Natural killer cell treated with Interleukin-12 subunit alpha and Interleukin-12 subunit beta and Interleukin-15 and Interleukin-18, amount 100 ng/mL, for 72 hours (primary cell): ENCODE measurements at places on chromosomes 4 and X. TPM values are rescaled to one million over a fixed set of nuclear protein-coding genes. Genes with fewer than 3 reads are reported as not detected.

GRIA3 gene
- not detected for total RNA-seq

STOX2 gene
- not detected for total RNA-seq

CCDC158 gene
- total RNA-seq = not detected

GRCh38 chr4:150381609-150382008 lies 200.3 kb upstream of the MAB21L2 start:
- no peak overlapping the region for H3K27ac ChIP-seq
- peaks cover 6% of the 10 kb centered on the region for H3K4me1 ChIP-seq
- H3K27me3 ChIP-seq = no peaks in the 10 kb centered on the region
- H3K4me3 ChIP-seq = no peak overlapping the region

DNA sequence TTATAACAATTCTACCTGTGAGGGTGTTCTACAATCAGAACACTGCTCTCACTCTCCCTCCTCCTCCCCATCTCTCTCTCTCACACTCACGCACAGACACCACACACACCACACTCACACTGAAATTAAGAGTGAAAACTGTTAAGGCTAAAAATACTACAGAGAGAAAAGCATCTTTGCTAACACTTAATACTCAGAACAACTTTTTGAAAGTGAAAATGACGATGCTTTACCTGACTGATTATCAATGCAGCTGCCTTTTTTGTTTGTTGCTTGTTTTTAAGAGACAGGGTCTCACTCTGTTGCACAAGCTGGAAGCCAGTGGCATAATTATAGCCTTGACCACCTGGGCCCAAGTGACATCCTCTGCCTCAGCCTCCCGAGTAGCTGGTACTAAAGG lies 222.4 kb downstream of the APBB2 start:
- H3K4me1 ChIP-seq = peaks cover 7% of the 10 kb centered on the region
- no peaks in the 10 kb centered on the region for H3K27me3 ChIP-seq
- no peak for DNase-seq
- H3K36me3 ChIP-seq = peaks cover under 1% of the 10 kb centered on the region

GRCh38 chr4:169660929-169661328 lies 40.6 kb downstream of the CLCN3 start:
- peak overlapping the region; percentile 87 for H3K27ac ChIP-seq
- peaks cover 23% of the 10 kb centered on the region for H3K4me1 ChIP-seq
- no peaks in the 10 kb centered on the region for H3K36me3 ChIP-seq
- no peak for DNase-seq

DNA sequence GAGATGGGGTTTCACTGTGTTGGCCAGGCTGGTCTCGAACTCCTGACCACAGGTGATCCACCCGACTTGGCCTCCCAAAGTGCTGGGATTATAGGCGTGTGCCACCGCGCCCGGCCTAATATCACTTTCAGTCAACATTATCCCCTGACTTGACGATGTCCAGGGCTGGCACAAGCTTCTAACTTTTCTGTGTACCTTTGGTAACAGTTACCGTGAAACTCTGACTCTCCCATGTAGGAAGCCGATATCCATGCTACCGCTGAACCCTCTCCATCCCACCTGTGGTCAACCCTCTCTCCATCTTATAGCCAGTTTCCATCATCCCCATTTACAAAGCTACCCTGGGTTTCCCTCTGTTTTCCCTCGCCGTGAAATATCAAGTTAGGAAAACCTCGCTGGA lies 77.5 kb downstream of the CRLF2 start:
- DNase-seq = no peak
- H3K27me3 ChIP-seq = no peaks in the 10 kb centered on the region
- no peak overlapping the region for H3K4me3 ChIP-seq
- no peaks in the 10 kb centered on the region for H3K36me3 ChIP-seq
- no peak overlapping the region for H3K27ac ChIP-seq

DNA sequence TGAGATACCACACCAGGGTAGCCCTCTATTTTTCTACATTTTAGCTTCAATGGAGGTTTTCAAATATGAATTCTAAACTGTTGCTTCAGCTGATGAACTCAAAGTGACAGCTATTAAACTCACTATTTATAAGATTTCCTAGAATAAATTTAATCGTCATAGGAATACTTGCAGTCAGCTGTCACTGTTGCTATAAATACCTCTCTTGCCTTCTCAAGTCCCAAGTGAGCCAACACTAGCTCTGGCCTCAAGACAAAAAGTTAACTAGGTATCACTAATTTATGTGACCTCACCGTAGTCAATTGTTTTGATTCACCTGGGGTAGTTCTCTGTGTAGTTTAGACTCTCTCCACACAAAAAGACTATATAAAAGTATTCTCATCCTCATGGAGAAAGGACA lies 34.3 kb upstream of the PROM1 start:
- H3K27me3 ChIP-seq = peaks cover 30% of the 10 kb centered on the region
- DNase-seq = no peak
- H3K36me3 ChIP-seq = no peaks in the 10 kb centered on the region
- H3K27ac ChIP-seq = no peak overlapping the region
- no peak overlapping the region for H3K4me3 ChIP-seq

DNA sequence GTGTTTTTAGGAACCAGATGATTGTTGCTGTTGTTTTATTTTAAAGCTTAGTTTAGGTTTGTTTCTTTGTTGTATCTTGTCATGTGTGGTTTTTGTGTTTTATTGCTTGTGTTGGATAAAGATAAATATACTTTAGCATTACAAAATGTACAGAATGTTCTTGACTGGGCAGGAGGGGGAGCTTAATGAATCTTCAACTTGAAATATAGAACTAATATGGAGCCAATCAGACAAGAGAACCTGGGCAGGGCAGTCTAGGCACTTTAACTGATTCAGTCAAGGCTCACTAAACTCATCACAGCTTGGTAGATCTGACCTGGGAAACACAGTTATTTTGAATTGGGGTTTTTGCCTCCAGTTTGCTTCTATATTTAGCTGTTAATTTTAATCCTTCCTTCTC lies 304.2 kb downstream of the ARHGAP24 start:
- H3K4me3 ChIP-seq = no peak overlapping the region
- H3K27me3 ChIP-seq = no peaks in the 10 kb centered on the region
- H3K27ac ChIP-seq = no peak overlapping the region
- no peaks in the 10 kb centered on the region for H3K4me1 ChIP-seq

DNA sequence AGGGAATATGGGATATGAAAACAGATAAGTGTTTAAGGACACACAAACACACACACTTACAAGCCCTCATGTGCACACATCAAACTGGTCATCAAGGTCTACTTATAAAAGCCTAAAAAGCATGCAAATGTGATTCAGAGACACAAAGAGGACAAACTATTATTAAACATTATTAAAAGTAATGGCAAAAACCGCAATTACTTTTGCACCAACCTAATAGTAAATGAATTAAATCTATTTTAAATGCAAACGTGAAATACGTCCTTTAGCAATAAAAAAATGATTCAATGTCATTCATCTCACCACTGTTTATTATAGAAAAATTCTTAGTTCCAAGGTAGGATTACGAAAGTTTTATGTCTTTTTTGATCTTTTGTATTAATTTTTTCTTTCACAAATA lies 91.1 kb upstream of the ARMCX2 start:
- no peak for DNase-seq
- H3K4me3 ChIP-seq = no peak overlapping the region
- peaks cover 20% of the 10 kb centered on the region for H3K27me3 ChIP-seq
- H3K4me1 ChIP-seq = no peaks in the 10 kb centered on the region

DNA sequence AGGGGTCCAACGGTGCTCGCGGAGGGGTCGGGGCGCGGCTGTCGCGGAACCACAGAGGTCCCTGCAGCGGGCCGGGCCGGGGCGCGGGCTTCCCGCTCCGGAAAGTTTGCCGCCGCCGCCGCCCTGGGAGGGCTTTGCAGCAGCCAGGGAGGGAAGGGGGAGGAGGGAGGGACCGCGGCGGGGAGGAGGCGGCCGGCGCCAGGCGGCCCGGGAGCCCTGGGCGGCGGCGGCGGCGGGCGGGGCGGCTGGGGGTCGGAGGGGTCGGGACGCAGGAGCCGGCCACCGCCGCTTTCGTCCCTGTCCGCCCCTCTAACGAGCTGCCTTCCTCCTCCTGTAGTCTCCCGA lies 375 bp downstream of the FGFR3 start:
- no peak for DNase-seq
- no peaks in the 10 kb centered on the region for H3K4me1 ChIP-seq
- no peaks in the 10 kb centered on the region for H3K27me3 ChIP-seq
- no peak overlapping the region for H3K27ac ChIP-seq

GRCh38 chr4:122434285-122434684 lies 22.2 kb downstream of the IL2 start:
- no peak overlapping the region for H3K4me3 ChIP-seq
- H3K4me1 ChIP-seq = no peaks in the 10 kb centered on the region
- no peaks in the 10 kb centered on the region for H3K36me3 ChIP-seq
- H3K27ac ChIP-seq = no peak overlapping the region
- no peak for DNase-seq

DNA sequence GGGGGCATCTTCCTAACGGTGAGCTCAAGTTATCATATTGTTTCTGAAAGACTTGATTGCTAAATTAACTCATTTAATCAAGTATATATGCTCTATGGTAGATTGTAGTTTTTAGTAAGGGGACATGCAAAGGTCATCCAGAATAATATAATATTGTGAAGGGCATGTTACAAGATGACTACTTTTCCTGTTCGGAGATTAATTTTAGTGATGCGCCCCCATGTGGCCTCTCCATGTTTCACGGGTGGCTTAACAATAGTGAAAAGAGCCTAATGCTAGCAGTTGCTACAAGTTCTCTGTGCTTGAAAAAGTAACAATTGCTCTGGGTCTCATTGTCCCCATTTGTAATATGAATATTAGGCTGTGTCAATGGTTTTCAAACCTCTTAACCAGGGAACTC lies 12.2 kb downstream of the SMPX start:
- DNase-seq = no peak
- H3K36me3 ChIP-seq = no peaks in the 10 kb centered on the region
- no peak overlapping the region for H3K27ac ChIP-seq
- H3K4me3 ChIP-seq = no peak overlapping the region

DNA sequence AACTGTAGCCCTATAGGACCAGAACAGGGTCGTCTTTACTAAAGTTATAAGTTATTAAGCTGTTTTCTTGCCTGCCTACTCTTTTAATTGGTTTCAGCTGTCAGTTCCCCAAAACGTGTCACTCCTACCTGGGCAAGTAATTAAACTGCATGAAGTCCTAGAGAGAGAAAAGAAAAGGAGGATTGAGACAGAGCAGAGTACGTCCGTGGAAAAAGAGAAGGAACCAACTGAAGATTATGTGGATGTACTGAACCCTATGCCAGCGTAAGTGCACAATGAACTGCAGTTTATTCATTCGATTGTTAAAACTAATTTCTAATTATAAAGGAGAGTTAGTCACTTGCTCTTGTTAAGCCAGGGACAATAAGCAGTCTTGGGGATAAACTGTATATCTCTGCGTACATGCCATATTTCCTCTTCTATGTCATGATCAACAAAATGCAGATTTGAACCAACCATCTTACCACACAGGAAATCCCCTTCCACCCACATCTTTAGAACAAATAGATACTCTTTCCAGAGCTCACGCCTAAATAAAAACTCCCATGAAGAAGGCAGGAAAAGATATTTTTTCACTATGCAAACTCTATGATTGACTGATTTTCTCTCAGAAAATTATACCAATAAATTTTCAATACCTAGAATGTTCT lies 22.8 kb downstream of the STAP1 start:
- no peak for DNase-seq
- H3K36me3 ChIP-seq = no peaks in the 10 kb centered on the region
- H3K4me1 ChIP-seq = peaks cover 10% of the 10 kb centered on the region
- H3K27me3 ChIP-seq = no peaks in the 10 kb centered on the region
- peak overlapping the region; percentile 9 for H3K27ac ChIP-seq
- H3K4me3 ChIP-seq = peak overlapping the region; percentile 42

GRCh38 chr4:101515566-101515965 lies 168.2 kb upstream of the PPP3CA start:
- H3K36me3 ChIP-seq = no peaks in the 10 kb centered on the region
- DNase-seq = no peak
- peaks cover 27% of the 10 kb centered on the region for H3K27me3 ChIP-seq
- H3K27ac ChIP-seq = peak overlapping the region; percentile 72

GRCh38 chr4:140963883-140964282 lies 169.4 kb downstream of the RNF150 start:
- no peaks in the 10 kb centered on the region for H3K4me1 ChIP-seq
- DNase-seq = no peak
- no peaks in the 10 kb centered on the region for H3K27me3 ChIP-seq
- H3K4me3 ChIP-seq = no peak overlapping the region
- no peak overlapping the region for H3K27ac ChIP-seq

DNA sequence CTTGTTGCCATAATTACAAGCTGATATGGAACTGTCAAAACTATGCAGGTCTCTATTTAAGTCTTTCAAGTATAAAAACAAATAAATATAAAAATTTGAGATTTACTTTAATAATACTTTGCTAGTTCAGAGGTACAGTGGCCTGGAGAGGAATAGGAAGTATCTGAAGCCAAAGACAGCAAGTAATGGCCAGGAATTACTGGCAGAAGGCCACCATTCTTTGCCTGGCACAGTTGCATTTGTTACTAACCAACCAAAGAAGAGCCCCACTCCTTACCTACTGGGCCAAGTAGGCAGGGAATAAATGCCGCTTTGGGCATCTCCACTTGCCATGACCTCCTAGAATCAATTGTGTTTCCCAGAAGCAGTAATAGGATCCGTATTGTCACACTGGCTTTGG lies 13.8 kb upstream of the ADAMTS3 start:
- no peaks in the 10 kb centered on the region for H3K36me3 ChIP-seq
- H3K4me3 ChIP-seq = no peak overlapping the region
- H3K27ac ChIP-seq = no peak overlapping the region
- no peaks in the 10 kb centered on the region for H3K4me1 ChIP-seq

DNA sequence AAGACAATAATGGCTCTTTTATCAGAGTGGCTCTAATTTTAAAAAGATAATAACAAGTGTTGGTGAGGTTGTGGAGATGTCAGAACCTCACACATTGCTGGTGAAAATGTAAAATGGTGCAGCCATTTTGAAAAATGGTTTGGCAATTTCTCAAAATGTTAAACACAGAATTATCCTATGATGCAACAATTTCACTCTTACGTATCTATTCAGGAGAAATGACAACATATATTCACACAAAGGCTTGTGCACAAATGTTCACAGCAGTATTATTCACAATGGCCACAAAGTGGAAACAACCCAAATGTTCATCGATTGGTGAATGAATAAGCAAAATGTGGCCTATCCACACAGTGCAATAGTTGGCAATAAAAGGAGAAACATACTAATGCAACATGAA lies 24.7 kb downstream of the ENPP6 start:
- H3K36me3 ChIP-seq = no peaks in the 10 kb centered on the region
- DNase-seq = no peak
- peaks cover 6% of the 10 kb centered on the region for H3K4me1 ChIP-seq
- no peak overlapping the region for H3K27ac ChIP-seq
- H3K4me3 ChIP-seq = no peak overlapping the region
